ENCODE measurements at places on chromosomes 1 and 21.

DNA sequence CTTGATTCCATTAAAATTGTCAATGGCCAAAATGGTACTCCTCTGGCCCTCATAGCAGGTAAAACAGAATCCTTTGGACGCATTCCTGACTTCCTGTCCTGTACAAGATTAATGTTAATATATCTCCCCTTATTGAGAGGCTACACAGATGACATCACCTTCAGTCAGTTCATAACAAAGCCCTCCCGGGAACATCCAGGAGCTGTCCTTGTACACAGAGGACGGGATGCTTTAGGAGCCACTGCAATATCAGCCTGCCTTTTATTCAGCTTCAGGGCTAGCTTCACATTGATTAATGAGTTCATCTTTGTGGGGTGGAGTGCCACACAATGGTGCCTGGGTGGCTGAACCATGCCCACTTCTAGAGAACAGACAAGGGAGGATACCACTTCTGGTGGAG is 235.1 kb downstream of the NRIP1 start:
- DNase-seq, result no peak

DNA sequence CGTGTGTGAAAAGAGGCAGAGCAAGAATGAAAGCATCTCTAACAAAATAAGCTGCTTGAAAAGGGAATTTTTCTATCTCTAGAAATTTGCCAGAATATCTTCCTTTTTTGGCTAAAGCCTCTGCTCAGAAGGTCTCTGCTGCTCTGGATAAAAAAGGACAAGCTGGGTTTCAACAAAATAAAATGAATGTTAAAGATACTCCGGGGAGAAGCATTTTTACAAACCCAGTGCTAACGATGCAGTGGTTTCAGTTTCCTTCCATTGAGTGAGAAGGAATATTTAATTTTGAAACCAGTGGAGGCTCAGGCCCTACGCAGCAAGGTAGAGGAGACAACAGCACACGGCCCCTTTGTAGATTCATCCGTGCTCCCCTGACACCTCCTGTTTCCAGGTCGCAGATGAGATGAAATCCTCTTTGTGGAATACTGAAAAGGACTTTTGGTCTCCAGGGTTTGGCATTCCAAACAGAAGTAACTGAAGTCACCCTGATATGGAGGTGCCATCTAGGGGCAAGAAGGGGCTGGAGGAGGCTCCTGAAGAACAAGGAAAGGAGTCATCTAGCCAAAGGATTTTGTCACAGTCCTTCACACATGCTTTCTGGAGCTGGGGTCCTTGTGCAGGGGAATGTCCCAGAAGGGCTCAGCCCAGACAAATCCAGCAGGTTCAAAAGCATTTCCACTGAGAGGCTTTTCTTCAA is 65.7 kb upstream of the SYT6 start:
- DNase-seq, result no peak

DNA sequence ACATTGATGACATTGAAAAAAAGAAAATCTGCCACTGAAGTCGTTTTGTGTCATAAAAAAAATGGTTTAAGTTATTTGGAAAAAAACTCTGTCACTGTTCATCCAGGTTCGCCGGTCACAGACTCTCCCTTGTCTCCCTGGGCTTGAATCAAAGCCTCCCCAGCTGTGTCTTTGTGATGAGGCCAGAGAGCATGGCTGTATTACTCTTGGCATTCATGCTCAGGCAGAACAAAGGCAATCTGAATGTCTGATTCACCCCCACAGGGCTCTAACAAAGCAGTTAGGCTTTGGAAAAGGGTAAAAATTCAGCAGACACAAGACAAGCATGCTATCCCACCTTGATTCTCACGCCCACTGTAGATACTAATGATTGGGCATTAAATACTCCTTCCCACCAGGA is 304.3 kb upstream of the PLD5 start:
- no peak for DNase-seq

GRCh38 chr1:239268007-239268406 is 118.4 kb upstream of the CHRM3 start:
- no peak for DNase-seq

GRCh38 chr1:216794586-216794985 is 71.4 kb upstream of the ESRRG start:
- DNase-seq, result no peak

DNA sequence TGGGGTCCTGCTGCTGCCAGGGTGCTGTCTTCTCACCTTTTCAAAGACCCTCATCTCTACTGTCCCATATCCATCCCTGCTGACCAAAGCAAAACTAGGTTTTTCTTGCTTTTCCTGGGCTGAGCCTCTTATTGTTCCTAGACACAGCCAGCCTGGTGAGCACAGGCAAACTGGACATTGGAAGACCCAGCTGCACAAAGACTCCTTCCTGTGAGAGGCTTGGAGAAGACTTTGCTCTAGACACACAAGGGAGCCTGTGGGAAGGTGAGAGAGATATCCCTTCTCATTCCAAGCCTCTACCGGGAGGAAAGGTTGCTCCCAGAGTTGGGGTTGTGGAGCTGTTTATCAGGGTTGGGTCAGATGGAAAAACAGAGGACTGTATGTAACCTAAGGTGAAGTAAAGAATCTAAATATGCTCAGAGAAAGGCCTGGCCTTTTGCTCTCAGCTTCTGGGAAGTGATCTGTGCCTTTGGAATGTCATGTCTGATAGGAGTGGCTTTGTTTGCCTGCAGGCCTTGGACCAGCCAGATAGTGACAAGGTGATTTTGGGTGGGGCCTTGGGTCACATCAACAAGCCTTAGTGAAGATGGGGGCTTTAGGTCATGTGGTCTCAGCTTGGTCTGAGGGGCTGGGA is 87.6 kb upstream of the RUNX1 start:
- DNase-seq, result no peak

- DNase-seq, result no peak
Observed at GRCh38 chr1:159918352-159919200, 6.7 kb downstream of the TAGLN2 start.

DNA sequence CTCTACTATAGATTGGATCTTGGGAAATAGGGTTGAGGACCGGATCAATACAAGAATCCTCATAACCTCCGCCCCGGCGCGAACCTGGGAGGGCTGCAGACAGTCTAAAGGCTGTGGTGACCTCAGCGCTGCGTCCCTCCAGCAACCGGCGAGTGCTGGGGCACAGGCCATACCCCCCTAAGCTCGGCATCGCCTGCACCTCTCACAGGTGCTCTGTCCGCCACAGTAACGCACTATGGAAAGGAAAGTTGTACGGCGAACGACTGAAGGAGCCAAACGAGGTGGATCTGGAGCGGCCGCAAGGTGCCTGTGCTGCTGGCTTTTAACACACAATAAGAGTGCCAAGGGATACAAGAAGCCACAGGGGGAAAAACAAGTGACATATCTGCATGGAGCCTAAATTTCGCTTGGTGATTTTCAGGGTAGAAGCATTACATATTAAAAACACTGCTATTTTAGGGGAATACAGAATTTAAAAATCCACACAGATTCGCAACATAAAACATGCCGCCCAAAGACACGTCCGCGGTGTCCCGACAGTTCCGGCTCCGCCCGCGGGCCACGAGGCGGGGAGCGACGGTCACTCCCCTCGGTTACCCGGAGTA is 1.4 kb upstream of the RBM15 start:
- DNase-seq, result no peak

DNA sequence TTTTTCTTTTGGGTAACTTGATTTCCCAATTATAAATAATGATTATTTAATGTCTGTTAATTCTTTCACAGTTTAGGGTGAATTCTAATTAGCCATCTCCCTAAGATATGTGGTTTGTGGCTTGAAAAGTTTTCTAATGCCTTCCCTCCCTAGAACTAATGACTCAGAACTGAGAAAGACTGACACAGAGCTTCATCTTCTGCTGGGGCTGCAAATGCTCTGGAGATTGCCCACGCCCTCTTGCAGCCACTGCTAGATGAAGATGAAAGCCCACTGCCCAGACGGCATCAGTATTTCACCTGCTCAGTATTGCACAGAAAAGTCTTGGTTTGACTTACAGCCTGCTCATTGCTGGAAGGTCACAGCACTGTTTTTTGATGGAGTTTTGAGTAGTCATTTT is 101.5 kb downstream of the ST6GALNAC3 start:
- DNase-seq, result no peak

- no peak for DNase-seq
Observed at GRCh38 chr1:80755944-80756343, 1044.8 kb upstream of the ADGRL2 start.

DNA sequence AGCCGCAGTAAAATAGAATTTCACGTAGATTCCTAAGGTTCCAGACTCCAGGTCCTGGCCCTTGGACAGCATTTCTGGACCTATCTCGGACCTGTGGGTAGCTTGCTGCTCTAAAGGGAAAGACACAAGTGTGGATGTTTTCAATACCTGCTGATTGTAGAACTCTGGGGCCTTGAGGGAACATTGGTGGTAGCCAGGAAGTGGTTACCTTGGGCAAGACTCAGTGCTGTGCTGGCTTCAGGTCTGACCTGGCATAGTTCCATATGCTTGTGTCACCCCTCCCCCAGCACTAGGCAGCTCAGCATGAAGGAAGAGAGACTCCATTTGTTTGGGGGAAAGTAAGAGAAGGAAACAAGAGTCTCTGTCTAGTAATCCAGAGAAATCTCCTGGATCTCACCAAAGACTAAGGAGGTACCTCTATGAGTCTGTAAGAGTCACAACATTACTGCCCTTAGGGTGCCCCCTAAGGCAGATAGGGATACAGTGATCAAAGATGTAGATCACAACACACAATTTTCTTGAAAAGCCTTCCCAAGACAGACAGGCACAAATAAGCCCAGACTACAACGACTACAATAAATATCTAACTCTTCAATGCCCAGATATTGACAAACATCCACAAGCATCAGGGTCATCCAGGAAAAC is 398.8 kb downstream of the TGFB2 start:
- DNase-seq, result no peak

- DNase-seq, result no peak
Observed at GRCh38 chr1:48715921-48716320, 60.8 kb downstream of the BEND5 start.

GRCh38 chr1:233884461-233885151 is 19.9 kb upstream of the SLC35F3 start:
- no peak for DNase-seq

GRCh38 chr1:43034195-43034658 is 75.6 kb upstream of the SLC2A1 start:
- DNase-seq, result no peak

GRCh38 chr21:36425286-36425685 is 40.1 kb downstream of the CHAF1B start:
- no peak for DNase-seq

DNA sequence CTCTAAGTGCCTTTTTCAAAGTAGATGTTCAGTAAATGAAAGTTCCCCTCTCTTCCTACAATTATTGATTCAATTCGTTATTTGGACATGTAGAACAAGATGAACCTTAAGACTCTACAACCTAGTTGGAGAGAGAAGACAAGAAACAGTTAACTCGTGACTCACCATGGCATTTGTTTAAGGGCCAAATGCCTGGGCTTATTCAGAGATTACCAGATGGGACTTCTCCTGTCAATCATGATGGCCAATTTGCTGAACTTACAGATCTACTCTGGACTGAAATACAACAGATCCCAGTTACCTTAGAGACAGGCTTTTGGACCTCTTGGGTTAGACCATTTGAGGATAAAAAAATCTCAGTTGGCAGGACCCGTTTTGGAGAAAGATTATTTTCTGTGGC is 93.5 kb downstream of the C1orf94 start:
- no peak for DNase-seq

DNA sequence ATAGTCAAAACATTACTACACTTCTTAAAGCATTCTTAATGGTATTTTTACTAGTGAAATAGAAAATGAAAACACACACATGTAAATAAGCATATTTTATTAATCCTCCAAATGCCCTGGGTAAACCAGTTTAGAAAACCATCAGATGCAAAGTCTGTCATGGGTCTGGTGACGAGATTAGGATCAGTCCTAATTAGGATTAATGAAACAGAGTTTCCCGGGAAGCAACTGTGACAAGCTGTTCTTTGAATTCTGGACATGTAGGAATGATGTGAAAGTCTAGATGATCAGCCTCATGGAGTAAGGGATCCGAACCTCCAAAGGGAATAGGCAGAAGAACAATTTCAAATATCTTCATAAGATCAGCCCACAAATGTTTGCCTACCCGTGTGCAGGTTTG is 250.2 kb downstream of the KIF26B start:
- no peak for DNase-seq

GRCh38 chr1:33098371-33098770 is 17.4 kb downstream of the AZIN2 start:
- no peak for DNase-seq

DNA sequence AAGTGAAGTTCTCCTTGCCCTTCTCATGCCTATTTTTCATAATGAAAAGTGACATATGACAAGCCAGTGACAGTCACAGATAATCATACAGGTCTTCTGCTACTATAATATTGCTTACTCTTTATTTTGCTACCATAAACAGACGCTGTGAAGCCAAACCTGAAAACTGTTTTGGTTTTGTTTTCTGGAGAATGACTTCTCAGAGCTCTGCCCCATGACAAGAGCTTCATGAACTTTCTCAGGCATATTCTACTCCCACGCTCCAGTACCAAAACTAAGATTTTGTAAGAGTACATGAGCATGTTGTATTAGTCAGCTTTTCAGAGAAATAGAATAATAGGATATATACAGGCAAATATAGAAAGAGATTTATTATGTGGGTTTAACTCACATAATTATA is 64.3 kb upstream of the VTCN1 start:
- no peak for DNase-seq

DNA sequence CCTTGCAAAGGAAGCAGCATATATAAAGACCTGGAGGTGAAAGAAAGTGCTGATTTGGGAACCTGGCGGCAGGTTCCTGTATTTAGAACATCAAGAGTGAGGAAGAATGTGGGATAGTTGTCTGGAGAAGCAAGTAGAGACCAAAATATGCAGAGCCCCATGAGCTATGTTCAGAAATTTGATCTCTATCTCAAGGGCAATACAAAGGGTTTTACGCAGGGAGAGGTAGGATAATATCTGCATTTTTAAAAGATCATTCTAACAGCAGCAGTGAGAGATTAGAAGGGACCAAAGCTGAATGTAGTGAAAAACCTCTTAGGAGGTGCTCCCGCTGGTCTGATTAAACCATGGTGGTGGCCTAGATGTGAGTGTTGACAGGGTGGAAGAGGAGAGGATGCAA is 453.9 kb upstream of the PKN2 start:
- no peak for DNase-seq

Measured in stimulated activated CD4-positive, alpha-beta T cell treated with anti-CD3 and anti-CD28 coated beads, TNF-alpha, amount 100 ng/mL, for 4 hours (primary cell).